Astrocyte (in vitro differentiated cells and primary cell): ENCODE measurements at places on chromosomes 2 and 18. TPM values are rescaled to one million over a fixed set of nuclear protein-coding genes. Genes with fewer than 3 reads are reported as not detected.

SDC1 gene
- total RNA-seq = 74.3 and 92.7 TPM in 2 replicates

GRCh38 chr2:71459084-71459431 lies 5.7 kb downstream of the DYSF start:
- peaks cover 44% of the 10 kb centered on the region for H3K4me1 ChIP-seq
- H3K36me3 ChIP-seq = no peaks in the 10 kb centered on the region
- no peak for DNase-seq
- peaks cover 5% of the 10 kb centered on the region for H3K27me3 ChIP-seq
- H3K4me3 ChIP-seq = no peak overlapping the region
- no peak overlapping the region for H3K27ac ChIP-seq

DNA sequence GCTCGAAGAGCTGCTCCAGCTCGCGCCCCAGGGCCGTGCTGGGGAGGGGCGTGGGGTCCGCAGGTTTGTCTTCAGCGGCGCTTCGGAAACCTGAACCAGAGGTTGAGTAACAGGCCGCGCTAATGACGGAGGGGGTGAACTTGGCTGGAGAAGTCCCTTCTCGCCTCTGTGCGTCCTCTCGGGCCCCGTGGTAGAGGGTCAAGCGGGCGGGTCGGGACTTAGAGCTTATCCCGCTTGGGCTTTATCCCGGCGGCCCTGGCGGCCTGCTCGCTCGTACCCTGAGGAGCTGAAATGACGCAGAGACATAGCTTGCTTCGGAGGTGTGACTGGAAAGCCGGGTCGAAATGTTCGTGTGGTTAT lies 479 bp downstream of the RNMT start:
- no peaks in the 10 kb centered on the region for H3K27me3 ChIP-seq
- DNase-seq = no peak
- peaks cover 3% of the 10 kb centered on the region for H3K4me1 ChIP-seq

RGPD3 gene
- 0.10 and 0.16 TPM in 2 replicates for total RNA-seq

EVX2 gene
- total RNA-seq = not detected in 2 replicates

DNA sequence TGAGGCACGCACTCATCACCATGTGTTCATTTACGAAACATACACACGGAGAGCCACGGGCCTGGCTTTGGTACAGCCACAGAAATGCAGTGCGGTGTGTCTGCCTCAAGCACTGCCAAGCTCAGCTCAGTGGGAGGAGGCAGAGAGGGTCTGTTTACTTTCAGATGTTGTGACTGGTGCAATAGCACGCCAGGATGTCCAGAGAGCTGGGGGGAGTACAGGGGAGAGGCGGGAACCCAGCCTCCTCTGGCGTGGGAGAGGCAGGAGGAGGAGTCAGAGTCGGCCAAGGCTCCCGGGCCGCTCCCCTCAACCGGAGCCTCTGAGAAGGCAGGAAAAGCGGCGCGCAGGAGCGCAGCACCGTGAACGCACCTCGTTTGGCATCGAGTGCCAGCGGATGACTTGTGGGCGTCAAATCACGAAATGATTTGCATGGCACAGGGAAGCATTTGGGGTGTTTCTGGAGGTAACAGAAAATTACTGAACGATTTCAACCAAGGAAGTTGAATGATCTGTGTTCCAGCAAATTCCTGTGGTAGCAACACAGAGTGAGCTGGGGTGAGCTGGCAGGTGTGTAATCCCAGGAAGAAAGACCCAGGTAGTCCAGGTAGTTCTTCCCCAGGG lies 143.0 kb downstream of the ZNF516 start:
- H3K4me1 ChIP-seq = peaks cover 3% of the 10 kb centered on the region
- no peak overlapping the region for H3K4me3 ChIP-seq

DNA sequence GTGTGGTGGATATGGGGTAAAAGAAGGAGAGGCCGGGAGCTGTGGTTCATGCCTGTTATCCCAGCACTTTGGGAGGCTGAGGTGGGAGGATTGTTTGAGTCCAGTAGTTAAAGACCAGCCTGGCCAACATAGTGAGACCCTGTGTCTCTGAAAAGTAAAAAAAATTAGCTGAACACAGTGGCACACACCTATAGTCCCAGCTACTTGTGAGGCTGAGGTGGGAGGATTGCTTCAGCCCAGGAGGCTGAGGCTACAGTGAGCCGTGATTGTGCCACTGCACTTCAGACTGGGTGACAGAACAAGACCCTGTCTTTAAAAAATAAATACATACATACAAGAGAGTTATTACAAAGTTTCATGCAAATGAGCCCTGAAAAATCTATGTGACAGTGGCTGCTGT lies 80.6 kb downstream of the SPTBN1 start:
- no peak overlapping the region for H3K27ac ChIP-seq
- no peak for DNase-seq
- no peak overlapping the region for H3K4me3 ChIP-seq
- peaks cover 8% of the 10 kb centered on the region for H3K4me1 ChIP-seq
- H3K36me3 ChIP-seq = peaks cover 3% of the 10 kb centered on the region

GRCh38 chr2:49153252-49153651 lies 1.1 kb downstream of the FSHR start:
- no peaks in the 10 kb centered on the region for H3K27me3 ChIP-seq
- no peak overlapping the region for H3K4me3 ChIP-seq
- H3K36me3 ChIP-seq = no peaks in the 10 kb centered on the region
- H3K27ac ChIP-seq = no peak overlapping the region

GALR1 gene
- not detected in 2 replicates for total RNA-seq

DNA sequence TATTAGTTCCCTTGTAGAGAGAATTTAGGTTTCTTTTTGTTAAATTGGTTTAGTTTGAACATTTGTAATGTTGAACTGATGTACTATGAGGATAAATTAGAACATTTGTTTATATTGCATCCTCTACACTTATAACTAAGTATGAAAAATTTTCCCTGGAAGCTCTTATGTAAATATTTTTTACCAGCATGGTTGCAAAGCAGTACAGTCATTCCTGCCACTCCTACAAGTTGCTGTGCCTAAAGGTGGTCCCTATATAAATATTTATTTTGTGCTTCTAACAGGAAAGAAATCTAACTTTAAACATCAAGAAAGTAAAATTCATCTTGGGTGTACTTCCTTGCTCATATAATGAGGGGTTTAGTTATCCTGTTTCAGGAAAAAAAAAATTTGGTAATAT lies 14.2 kb downstream of the TWSG1 start:
- DNase-seq = peak; percentile 23
- peak overlapping the region; percentile 71 for H3K27ac ChIP-seq
- no peaks in the 10 kb centered on the region for H3K27me3 ChIP-seq
- peaks cover 16% of the 10 kb centered on the region for H3K4me1 ChIP-seq
- H3K4me3 ChIP-seq = peak overlapping the region; percentile 14
- H3K36me3 ChIP-seq = no peaks in the 10 kb centered on the region

LDLRAD4 gene
- total RNA-seq = 26.0 and 40.1 TPM in 2 replicates

MGAT4A gene
- total RNA-seq = 1.2 and 1.7 TPM in 2 replicates

DNA sequence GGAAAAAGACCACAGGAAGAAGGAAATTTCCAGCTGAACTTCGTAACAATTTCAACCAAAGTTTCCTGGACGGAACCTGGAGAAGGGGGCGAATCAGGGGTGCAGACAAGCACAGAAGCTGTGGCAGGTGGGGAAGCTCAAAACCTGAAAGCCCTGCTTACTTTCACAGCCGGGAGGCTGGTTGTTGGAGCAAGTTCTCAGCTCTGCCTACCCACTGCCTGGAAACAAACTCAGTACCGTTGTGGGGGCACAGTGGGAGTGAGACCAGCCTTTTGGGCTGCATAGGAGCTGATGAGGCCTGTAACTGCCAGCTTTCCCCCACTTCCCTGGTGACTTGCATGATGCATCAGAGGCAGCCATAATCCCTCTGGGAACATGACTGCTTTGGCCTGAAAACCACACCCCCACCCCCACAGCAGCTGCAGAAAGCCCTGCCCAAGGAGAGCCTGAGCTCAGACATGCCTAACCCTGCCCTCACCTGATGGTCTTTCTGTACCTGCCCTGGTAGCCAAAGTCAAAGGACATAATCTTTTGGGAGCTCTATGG lies 207.0 kb upstream of the VWC2L start:
- DNase-seq = no peak
- no peak overlapping the region for H3K27ac ChIP-seq
- H3K36me3 ChIP-seq = no peaks in the 10 kb centered on the region
- no peak overlapping the region for H3K4me3 ChIP-seq
- H3K4me1 ChIP-seq = no peaks in the 10 kb centered on the region

DNA sequence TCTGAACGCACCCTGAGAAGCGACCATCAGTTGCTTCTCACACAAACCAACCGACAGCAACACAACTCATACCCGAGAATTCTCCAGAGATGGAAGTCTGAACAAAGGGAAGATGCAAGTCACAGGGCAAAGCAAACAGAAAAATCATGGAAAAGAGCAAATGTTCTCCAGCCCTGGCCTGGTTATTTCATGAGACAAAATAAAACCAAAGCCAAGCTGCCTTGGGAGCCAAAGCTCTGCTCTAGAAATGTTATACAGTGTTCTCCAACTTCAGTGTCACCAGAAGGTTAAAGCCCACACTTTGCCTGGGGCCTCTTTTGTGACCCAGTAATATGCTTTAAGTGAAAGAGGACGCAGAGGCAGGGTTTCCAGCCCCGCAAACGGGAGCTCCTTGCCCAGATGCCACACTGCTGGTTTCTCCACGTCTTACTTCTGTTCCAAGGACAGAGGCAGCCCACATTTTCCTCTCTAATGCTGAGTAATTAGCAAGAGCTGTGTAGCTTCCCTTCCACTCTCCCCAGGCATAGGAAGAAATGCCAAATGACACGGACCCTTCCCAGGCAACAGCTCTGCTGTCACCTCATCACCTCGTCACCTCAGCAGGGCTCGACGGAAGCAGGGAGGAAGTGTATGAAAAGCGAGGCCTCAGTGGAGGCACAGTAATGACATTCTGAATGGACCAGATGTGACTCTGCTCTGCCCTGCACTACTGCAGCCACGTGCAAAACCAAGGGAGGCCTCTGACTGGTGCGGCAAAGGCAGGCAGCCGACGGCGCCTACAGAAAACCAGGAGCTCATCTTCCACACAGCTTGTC lies 64.7 kb downstream of the FBXO15 start:
- H3K27ac ChIP-seq = no peak overlapping the region
- no peaks in the 10 kb centered on the region for H3K27me3 ChIP-seq
- no peak for DNase-seq
- no peaks in the 10 kb centered on the region for H3K4me1 ChIP-seq
- no peak overlapping the region for H3K4me3 ChIP-seq

DNA sequence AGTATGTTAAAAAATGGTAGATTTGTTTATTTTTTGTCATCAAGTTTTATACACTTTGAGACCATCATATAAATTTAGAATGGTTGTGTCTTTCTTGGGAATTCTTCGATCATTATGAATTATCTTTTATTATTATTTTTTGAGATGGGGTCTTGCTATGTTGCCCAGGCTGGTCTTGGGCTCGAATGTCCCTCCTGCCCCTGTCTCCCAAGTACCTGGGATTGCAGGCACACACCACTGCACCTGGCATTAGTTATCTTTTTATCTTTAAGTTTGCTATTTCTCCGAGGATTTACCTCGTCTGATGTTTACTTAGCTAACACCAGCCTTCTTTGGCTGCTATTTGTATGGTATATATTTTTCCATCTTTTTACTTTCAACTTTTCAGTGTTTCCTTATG lies 100.0 kb downstream of the BIRC6 start:
- H3K4me1 ChIP-seq = no peaks in the 10 kb centered on the region
- no peak for DNase-seq
- H3K4me3 ChIP-seq = no peak overlapping the region
- no peaks in the 10 kb centered on the region for H3K36me3 ChIP-seq

DNA sequence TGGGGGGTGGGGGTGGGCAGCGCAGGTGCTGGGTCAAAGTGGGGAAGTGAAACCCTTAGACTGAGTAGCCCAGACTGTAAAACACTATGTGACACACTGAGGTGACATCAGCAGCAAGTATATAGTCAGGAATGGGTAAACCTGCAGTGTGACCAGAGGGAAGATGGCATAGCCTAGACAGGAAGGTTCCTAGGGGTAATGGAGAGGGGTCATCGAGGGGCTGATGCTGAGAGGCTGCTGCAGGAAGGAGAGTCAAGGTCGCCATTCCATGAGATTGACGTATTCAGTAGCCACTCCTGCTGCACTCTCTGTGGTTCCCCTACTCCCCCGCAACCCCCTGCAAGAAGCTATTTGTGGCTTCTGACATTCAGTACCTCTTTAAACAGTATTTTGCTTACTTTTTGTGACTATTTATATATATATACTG lies 111.7 kb downstream of the CHST9 start:
- H3K27ac ChIP-seq = no peak overlapping the region
- no peaks in the 10 kb centered on the region for H3K27me3 ChIP-seq
- DNase-seq = no peak

AQP4 gene
- 0.22 TPM in 1 of 2 replicates, not detected in the other for total RNA-seq

- no peaks in the 10 kb centered on the region for H3K27me3 ChIP-seq
- no peaks in the 10 kb centered on the region for H3K36me3 ChIP-seq
- DNase-seq = peak; percentile 84
- no peak overlapping the region for H3K4me3 ChIP-seq
- H3K27ac ChIP-seq = no peak overlapping the region
These were observed 32.4 kb downstream of the ASB1 start for GRCh38 chr2:238459081-238459629.

- no peak for DNase-seq
- no peak overlapping the region for H3K27ac ChIP-seq
- H3K27me3 ChIP-seq = no peaks in the 10 kb centered on the region
- H3K36me3 ChIP-seq = no peaks in the 10 kb centered on the region
- no peak overlapping the region for H3K4me3 ChIP-seq
These were observed 10.4 kb upstream of the SPATS2L start for GRCh38 chr2:200296118-200296517.

ACMSD gene
- total RNA-seq = not detected in 2 replicates

GRCh38 chr2:46632349-46632748 lies 153.0 kb downstream of the TMEM247 start:
- no peak overlapping the region for H3K27ac ChIP-seq
- DNase-seq = no peak
- no peaks in the 10 kb centered on the region for H3K4me1 ChIP-seq
- H3K4me3 ChIP-seq = no peak overlapping the region
- H3K36me3 ChIP-seq = no peaks in the 10 kb centered on the region

RUFY4 gene
- total RNA-seq = not detected in 2 replicates

DNA sequence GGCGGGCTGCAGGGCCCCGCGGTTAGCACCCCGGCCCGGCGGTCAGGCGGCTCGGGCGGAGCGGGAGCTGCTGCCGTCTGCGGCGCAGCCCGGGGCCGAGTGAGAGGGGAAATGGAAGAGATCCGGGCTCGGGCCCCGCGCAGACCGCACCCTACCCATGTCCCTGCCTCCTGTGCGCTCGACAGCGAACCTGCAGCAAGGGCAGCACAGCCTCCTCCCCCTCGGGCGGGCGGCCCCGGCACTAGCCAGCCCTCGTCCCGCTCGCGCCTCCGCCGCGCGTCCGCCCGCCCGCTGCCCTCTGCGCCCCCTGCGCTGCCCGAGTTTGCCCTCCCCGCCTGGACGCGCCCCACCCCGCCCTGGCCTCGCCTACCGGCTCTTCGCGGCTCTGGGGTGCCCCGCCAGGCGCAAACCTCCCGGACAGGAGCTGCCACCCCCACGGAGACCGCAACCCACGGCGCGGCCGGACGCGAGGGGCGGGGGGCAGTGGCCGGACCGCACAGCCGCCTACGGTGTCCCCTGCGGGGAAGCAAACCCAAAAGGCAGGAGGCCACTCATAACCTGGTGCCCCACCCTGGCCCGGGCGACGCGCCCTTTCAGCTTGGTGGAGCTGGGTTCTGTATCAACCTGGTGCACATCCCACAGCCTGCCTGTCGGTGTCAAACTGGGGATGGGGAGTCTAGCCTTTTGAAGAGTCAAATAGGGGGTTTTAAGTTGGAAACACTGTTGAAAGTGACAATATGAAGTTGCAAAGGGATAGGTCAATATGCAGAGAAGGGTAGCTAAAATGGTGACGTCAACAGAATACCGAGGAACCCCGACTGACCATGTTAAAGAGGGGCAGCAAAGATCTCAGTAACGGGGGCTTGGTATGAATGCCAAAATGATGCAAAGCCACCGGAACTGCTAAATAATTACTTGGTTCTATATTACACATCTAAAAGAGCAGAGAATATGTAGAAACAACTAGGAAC lies at the start of gene IHH:
Gene IHH, minus strand, starts transcription at position 101 of the 971 bp plus-strand sequence. CDS start 454 bp downstream, outside the sequence.
- no peaks in the 10 kb centered on the region for H3K36me3 ChIP-seq
- H3K27me3 ChIP-seq = peaks cover 73% of the 10 kb centered on the region
- no peak within 1 kb of the TSS for H3K27ac ChIP-seq
- H3K4me3 ChIP-seq = no peak within 1 kb of the TSS
- no peak for DNase-seq
- H3K4me1 ChIP-seq = peaks cover 17% of the 10 kb centered on the region
